ENCODE measurements at places on chromosomes 4 and X.

DNA sequence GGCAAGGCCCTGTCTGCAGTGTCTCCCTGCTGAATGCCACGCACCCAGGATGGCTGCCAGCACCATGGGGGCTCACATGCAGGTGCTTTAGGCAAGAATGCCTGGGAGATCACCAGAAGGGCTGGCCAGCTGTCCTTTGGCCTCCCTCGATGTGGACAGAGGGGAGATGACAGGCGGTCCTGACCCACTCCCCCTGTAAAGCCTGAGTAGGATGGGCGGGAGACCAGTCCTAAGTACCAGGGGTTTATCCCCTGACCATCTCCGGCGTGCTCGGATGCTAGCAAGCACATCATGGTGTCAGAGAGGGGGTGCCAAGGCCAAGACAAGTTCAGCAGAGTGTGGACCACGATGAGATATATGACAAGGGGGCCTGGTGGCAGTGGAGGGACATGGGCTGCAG, 5.3 kb downstream of the PDZD4 start:
- no peak for DNase-seq

DNA sequence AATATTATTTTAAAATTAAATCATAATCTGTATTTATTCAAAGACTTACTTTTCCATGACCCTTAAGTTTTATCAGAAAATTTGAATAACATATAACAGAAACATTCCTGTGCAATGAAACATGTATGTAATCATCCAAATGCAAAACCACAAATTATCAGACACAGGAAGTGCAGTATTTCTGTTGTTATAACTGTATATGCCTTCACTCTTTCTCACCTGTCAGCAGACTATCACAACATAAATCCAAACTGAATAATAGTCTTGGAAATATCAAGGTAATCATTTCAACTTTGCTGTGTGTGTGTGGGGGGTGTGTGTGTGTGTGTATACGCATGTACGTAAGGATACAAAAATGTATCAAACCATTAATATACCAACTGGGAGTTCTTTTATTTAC, 285.9 kb downstream of the SLC7A11 start:
- no peak for DNase-seq

GRCh38 chr4:182010876-182011275, 232.3 kb upstream of the TENM3 start:
- no peak for DNase-seq

DNA sequence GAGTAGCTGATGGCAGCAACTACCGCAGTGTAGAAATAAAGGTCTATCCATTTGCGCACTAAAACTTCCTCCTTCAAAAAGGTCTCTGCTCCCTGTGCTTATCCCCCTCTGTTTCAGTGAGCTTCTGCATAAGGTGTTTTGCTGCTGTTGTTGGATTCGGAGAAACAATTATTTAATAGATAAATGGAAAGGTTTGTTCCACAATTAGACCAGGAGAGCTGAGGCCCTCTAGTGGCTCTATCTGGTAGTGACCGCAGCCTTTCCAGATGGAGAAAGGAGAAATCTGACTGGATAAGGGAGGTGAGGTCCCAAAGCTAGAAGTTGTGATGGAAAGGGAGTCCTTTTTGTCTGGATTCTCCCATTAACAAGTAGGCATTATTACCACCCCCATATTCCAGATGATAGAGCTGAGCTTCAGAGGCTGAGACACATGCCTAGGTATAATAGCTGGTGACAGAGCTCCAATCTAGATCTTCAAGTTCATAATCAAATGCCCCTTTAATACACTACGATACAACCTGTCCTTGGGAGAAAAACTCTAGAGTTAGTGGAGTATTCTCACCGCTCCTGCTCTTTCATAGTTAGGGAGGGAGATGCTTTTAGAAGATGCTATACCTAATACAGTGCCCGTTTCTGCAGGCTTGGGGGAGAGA, 5.1 kb upstream of the GABRQ start:
- DNase-seq = peak; percentile 28

GRCh38 chrX:95903975-95904374, 780.7 kb upstream of the DIAPH2 start:
- DNase-seq = no peak

DNA sequence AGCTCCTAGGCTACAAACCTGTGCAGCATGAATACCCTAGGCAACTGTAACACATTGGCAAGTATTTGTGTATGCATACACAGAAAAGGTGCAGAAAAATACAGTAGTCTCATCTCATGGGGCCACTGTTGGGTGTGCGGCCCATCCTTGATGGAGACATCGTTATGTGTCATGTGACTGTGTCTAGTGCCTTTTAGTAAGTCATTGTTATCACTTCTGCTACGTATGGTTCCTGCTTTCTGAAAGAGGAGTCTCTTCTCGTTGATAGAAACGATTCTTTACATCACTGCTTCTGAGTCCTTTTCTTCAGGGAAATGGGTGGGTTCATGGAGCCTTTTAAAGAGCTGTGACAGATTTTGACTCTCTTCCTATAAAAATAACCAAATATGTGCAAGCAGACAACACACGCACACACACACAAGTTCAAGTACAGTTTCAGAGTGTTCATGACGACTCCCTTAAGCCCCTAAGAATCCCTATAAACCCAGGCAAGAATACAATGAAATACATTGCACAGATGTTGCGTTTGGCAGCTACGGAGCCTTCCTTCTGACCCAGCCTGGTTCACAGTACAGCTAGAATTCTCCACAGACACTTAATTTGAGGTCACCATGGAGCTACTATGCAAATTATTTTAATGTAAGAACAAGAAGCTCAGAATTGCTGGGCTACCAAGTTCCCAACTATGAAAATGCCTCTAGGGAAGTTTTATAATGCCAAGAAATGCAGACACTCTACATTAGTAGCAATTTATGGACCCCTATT, 10.2 kb upstream of the STK32B start:
- no peak for DNase-seq

- no peak for DNase-seq
These were observed 279.7 kb downstream of the CAMK2D start for GRCh38 chr4:113481820-113482219.

DNA sequence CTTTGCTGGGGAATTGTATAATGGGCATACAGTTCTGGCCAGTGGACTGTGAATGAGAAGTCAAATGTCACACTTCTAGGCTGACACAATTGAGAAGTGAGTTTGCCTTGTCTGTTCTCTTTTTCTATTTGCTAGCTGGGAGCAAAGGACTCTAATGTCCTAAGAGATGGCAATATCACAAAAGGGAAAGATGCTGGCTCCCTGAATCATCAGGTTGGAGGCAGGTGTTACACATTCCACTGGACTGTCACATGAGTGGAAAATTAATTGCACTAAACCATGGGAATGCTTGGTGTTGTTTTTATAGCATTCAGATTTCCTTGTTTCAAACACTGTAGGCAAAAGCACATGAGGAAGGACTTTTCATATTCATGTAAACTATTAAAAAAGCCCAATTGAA, 388.3 kb downstream of the ADAM29 start:
- no peak for DNase-seq

- DNase-seq = peak; percentile 47
These were observed 59.9 kb downstream of the GSPT2 start for GRCh38 chrX:51802917-51803688.

GRCh38 chrX:97065973-97066372, 182.3 kb downstream of the RPA4 start:
- no peak for DNase-seq
